ENCODE measurements at places on chromosomes 4 and X.

GRCh38 chr4:10326075-10326474, 131.2 kb downstream of the ZNF518B start:
- H3K36me3 ChIP-seq, result no peaks in the 10 kb centered on the region
- no peaks in the 10 kb centered on the region for H3K27me3 ChIP-seq
- no peak for DNase-seq

DNA sequence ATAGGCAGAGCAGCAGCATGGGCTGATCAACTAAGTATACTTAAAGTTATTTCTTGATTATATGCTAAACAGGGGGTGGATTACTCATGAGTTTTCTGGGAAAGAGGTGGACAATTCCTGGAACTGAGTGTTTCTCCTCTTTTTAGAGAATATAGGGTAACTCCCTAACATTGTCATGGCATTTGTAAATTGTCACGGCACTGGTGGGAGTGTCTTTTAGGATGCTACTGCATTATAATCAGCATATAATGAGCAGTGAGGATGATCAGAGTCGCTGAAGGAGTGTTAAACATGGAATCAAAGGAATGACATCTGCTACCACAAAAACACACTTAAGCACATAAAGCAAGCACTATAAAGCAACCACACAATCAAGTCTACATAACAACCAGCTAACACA, 66.5 kb downstream of the SPIN4 start:
- no peaks in the 10 kb centered on the region for H3K27me3 ChIP-seq
- no peaks in the 10 kb centered on the region for H3K36me3 ChIP-seq
- no peaks in the 10 kb centered on the region for H3K4me1 ChIP-seq
- no peak overlapping the region for H3K27ac ChIP-seq

DNA sequence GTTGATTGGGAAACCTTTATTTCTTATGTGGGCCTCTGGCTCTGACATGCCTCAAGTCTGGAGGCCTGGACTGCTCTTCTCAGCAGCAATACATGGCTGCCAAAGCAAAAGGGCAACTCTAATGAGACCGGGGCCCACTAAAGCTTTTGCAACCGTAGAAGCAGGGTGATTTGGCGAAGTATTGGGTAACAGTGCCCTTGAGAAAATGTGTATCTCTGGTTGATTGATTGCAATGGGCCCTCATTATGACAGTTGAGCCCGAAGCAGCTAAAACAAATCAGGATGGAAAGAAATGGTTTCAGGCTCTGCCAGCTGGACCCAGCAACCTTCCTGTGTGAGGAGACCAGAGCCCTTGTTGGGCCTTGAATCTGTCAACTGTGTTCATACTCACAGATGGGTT, 73.4 kb downstream of the CLCN4 start:
- no peak overlapping the region for H3K4me3 ChIP-seq
- no peak overlapping the region for H3K27ac ChIP-seq
- no peak for DNase-seq
- no peaks in the 10 kb centered on the region for H3K27me3 ChIP-seq
- no peaks in the 10 kb centered on the region for H3K4me1 ChIP-seq
- no peaks in the 10 kb centered on the region for H3K36me3 ChIP-seq

DNA sequence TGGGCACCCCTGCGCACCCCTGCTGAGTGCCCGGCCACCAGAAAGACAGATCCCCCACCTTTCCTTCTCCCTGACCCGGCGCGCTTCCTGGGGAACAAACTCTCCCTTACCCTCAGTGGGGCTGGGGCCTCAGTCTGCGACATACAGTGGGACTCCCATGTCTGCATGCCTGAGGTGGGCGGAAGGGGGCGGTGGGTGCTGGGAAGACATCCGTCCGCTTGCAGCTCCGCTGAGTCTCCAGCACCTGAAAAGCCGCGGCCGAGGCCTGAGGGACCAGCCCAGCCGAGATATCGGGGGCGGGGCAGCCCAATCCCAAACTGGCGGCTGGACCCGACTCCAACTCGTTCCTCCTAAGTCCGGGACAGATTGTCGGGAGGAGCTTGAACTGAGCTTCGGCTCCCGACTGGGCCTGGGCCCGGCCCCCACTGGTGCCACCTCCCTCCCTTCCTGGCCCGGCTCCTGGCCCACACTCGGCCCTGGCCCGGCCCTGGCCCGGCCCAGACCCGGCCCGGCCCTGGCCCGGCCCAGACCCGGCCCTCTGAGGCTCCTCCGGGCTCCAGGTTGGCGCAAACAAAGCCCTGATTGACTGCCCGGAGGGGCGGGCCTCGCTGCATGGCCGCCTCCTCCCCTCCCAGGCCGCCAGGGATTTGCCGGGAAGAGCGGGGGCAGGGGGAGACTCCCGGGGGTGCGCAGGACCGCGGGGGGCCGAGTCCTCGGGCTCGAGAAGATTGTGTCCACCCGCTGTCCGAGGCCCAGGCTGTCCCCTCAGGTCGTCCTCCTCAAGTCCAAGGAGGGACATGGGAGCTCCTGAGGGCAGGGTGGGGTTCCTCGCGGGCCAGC, 877 bp upstream of the SLC16A2 start:
- no peak for DNase-seq
- H3K4me3 ChIP-seq, result peak overlapping the region; percentile 61
- H3K36me3 ChIP-seq, result no peaks in the 10 kb centered on the region
- H3K27me3 ChIP-seq, result no peaks in the 10 kb centered on the region

GRCh38 chr4:78737035-78737434, 39.1 kb upstream of the BMP2K start:
- no peaks in the 10 kb centered on the region for H3K36me3 ChIP-seq
- no peaks in the 10 kb centered on the region for H3K27me3 ChIP-seq
- no peaks in the 10 kb centered on the region for H3K4me1 ChIP-seq
- H3K27ac ChIP-seq, result no peak overlapping the region

- no peak overlapping the region for H3K4me3 ChIP-seq
- no peak overlapping the region for H3K27ac ChIP-seq
- H3K36me3 ChIP-seq, result no peaks in the 10 kb centered on the region
- no peaks in the 10 kb centered on the region for H3K4me1 ChIP-seq
Observed at GRCh38 chr4:175470131-175470530, 341.9 kb downstream of the GPM6A start.

DNA sequence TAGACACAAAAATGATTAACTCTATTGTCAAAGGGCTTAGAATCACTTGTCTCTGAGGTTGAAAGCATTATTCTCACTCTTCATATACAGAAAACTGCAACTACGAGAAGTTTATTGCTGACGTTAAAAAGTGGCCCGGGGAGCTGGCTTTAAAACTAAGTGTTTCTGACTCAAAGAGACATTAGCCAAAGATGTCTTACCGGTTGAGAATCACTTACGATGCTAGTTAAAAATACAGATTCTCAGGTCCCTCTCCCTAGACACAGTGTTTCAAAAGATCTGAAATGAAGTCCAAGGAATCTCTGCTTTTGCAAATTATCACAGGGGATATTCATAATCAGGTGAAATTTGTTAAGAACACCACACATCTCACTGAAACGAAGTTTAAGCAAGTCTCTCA, 1.2 kb downstream of the GNPDA2 start:
- peaks cover 4% of the 10 kb centered on the region for H3K4me1 ChIP-seq
- no peaks in the 10 kb centered on the region for H3K36me3 ChIP-seq
- no peaks in the 10 kb centered on the region for H3K27me3 ChIP-seq
- no peak for DNase-seq

- H3K4me1 ChIP-seq, result no peaks in the 10 kb centered on the region
- no peaks in the 10 kb centered on the region for H3K36me3 ChIP-seq
- no peaks in the 10 kb centered on the region for H3K27me3 ChIP-seq
- no peak for DNase-seq
- H3K4me3 ChIP-seq, result no peak overlapping the region
Observed at GRCh38 chr4:158051401-158052235, 121.2 kb downstream of the GASK1B start.

GRCh38 chrX:122579526-122579925, 604.6 kb upstream of the GRIA3 start:
- DNase-seq, result no peak
- no peak overlapping the region for H3K27ac ChIP-seq
- no peaks in the 10 kb centered on the region for H3K4me1 ChIP-seq
- H3K36me3 ChIP-seq, result no peaks in the 10 kb centered on the region
- H3K4me3 ChIP-seq, result no peak overlapping the region

DNA sequence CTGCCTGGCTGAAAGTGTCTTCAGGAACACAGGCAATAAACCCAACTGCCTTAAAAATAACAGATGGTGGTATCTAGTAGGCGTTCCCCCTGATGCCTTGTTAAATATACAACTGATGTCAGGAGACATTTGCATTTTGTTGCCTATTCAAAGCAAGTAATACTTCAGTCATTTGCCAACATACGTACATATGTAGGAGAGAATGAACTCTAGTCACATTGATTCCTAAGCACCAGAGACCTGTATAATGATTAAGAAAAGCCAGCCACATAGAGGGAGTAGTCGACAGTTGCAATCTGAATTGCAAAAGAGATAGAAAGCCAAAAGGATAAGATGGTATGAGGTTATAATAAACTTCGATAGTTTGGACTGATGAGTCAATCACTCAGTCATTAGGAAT, 191.0 kb upstream of the EMCN start:
- no peaks in the 10 kb centered on the region for H3K27me3 ChIP-seq
- H3K27ac ChIP-seq, result no peak overlapping the region
- H3K36me3 ChIP-seq, result no peaks in the 10 kb centered on the region
- no peaks in the 10 kb centered on the region for H3K4me1 ChIP-seq
- DNase-seq, result no peak
- no peak overlapping the region for H3K4me3 ChIP-seq

GRCh38 chr4:41538017-41538733, at the start of gene LIMCH1:
LIMCH1 (plus strand) TSS chr4:41538157; CDS start chr4:41605996, 67,839 bp downstream.
- H3K36me3 ChIP-seq, result no peaks in the 10 kb centered on the region
- no peaks in the 10 kb centered on the region for H3K27me3 ChIP-seq
- H3K4me3 ChIP-seq, result no peak within 1 kb of the TSS
- no peaks in the 10 kb centered on the region for H3K4me1 ChIP-seq

GRCh38 chr4:152831416-152831815, 51.7 kb downstream of the ARFIP1 start:
- no peak for DNase-seq
- no peak overlapping the region for H3K4me3 ChIP-seq
- H3K4me1 ChIP-seq, result no peaks in the 10 kb centered on the region
- no peaks in the 10 kb centered on the region for H3K27me3 ChIP-seq
- no peak overlapping the region for H3K27ac ChIP-seq

- H3K4me1 ChIP-seq, result no peaks in the 10 kb centered on the region
- H3K36me3 ChIP-seq, result no peaks in the 10 kb centered on the region
- no peaks in the 10 kb centered on the region for H3K27me3 ChIP-seq
- H3K4me3 ChIP-seq, result no peak overlapping the region
Observed at GRCh38 chrX:19350941-19351384, 7.2 kb downstream of the PDHA1 start.

GRCh38 chr4:119731146-119731742, 102.6 kb upstream of the PDE5A start:
- no peak for DNase-seq
- H3K36me3 ChIP-seq, result no peaks in the 10 kb centered on the region
- peaks cover 32% of the 10 kb centered on the region for H3K4me1 ChIP-seq
- peak overlapping the region; percentile 98 for H3K27ac ChIP-seq
- H3K27me3 ChIP-seq, result no peaks in the 10 kb centered on the region

- no peaks in the 10 kb centered on the region for H3K36me3 ChIP-seq
- peaks cover 3% of the 10 kb centered on the region for H3K27me3 ChIP-seq
Observed at GRCh38 chrX:107748506-107748905, 27.1 kb downstream of the TSC22D3 start.

- DNase-seq, result no peak
- H3K27me3 ChIP-seq, result no peaks in the 10 kb centered on the region
- H3K36me3 ChIP-seq, result no peaks in the 10 kb centered on the region
- no peak overlapping the region for H3K27ac ChIP-seq
- H3K4me1 ChIP-seq, result no peaks in the 10 kb centered on the region
Observed at GRCh38 chr4:57064811-57065711, 45.1 kb downstream of the IGFBP7 start.

DNA sequence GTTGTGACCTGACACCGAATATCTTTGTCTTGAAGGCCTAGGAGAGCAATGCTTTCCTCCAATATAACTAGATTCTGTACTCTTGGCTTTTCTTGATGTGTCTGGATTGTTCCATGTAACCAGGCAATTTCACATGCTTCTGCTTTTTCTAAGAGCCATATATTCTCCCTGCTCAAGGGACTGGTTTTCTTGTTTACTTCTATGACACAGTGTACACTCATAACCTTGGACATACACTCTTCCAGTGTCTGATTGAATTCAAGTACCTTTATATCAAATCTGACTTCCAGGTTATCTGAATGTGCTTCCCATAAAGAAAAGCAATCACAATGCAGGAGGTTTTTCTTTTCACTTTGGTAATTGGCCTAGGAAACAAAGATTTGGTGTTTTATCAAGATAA, 17.4 kb upstream of the EIF4E start:
- no peaks in the 10 kb centered on the region for H3K4me1 ChIP-seq
- H3K4me3 ChIP-seq, result no peak overlapping the region
- H3K27ac ChIP-seq, result no peak overlapping the region
- no peaks in the 10 kb centered on the region for H3K27me3 ChIP-seq
- DNase-seq, result no peak
- H3K36me3 ChIP-seq, result no peaks in the 10 kb centered on the region

- no peak overlapping the region for H3K4me3 ChIP-seq
- no peak for DNase-seq
- H3K36me3 ChIP-seq, result no peaks in the 10 kb centered on the region
- no peak overlapping the region for H3K27ac ChIP-seq
- H3K4me1 ChIP-seq, result no peaks in the 10 kb centered on the region
- H3K27me3 ChIP-seq, result peaks cover 8% of the 10 kb centered on the region
Observed at GRCh38 chr4:112526061-112526460, 10.1 kb upstream of the NEUROG2 start.

GRCh38 chr4:47642985-47643760, 158.1 kb downstream of the ATP10D start:
- no peaks in the 10 kb centered on the region for H3K4me1 ChIP-seq
- no peak for DNase-seq
- H3K27me3 ChIP-seq, result no peaks in the 10 kb centered on the region
- no peak overlapping the region for H3K27ac ChIP-seq
- H3K36me3 ChIP-seq, result no peaks in the 10 kb centered on the region

GRCh38 chr4:124703154-124703553, 9.4 kb downstream of the ANKRD50 start:
- peaks cover 2% of the 10 kb centered on the region for H3K36me3 ChIP-seq
- H3K27ac ChIP-seq, result no peak overlapping the region
- H3K4me1 ChIP-seq, result no peaks in the 10 kb centered on the region
- no peaks in the 10 kb centered on the region for H3K27me3 ChIP-seq
- no peak for DNase-seq
- no peak overlapping the region for H3K4me3 ChIP-seq

DNA sequence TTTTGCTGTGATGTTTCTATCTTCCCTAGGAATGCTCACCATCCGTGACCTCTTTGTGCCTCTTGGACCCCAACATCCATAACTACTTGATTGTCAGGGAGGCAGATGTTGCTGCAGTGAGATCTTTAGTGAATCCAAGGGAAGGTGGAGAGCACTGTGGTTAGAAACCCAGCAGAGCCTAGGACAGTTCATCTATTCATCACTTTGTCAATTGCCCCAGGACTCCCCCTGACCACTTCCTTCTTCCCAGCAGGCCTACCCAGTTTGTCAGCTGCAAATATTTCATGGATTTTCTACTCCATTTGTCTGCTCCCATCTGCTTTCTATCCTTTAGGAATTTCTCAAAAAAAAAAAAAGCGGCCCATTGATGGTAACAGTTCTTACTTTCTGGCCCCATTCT, 942.8 kb downstream of the PCDH7 start:
- H3K27me3 ChIP-seq, result no peaks in the 10 kb centered on the region
- H3K4me1 ChIP-seq, result no peaks in the 10 kb centered on the region
- no peaks in the 10 kb centered on the region for H3K36me3 ChIP-seq
- no peak overlapping the region for H3K4me3 ChIP-seq
- H3K27ac ChIP-seq, result no peak overlapping the region
